Activated CD4-positive, alpha-beta T cell treated with anti-CD3 and anti-CD28 coated beads, Interleukin-2, Interleukin-6, amounts not matched to agents 100 ng/mL and 50 ng/mL, durations not matched to agents 16 hours and 8 hours (primary cell): ENCODE measurements at places on chromosomes 5 and 9.

DNA sequence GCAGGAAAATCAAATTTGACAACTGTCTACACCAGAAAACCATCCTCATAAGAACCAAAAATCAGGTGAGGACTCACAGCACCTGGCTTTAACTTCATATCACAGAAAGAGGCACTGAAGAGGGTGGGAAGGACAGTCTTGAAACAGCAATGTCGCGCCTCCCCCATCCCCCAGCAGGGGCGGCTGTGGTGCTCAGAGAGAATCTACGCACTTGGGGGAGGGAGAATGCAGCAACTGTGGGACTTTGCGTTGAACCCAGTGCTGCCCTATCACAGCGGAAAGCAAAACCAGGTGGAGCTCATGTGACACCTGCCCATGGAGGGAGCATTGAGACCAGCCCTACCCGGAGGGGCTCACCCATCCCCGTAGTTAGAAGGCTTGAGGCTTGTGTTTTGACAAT, 191.8 kb downstream of the MSX2 start:
- no peak for DNase-seq

GRCh38 chr5:68730220-68730978, 363.4 kb upstream of the SLC30A5 start:
- DNase-seq, result no peak

- DNase-seq, result peak; percentile 18
These were observed 157.6 kb downstream of the CD180 start for GRCh38 chr5:67038817-67039603.

- DNase-seq, result no peak
These were observed 372.4 kb downstream of the SEMA5A start for GRCh38 chr5:9173281-9174048.

- DNase-seq, result no peak
These were observed 16.5 kb upstream of the ADRB2 start for GRCh38 chr5:148809781-148810524.

DNA sequence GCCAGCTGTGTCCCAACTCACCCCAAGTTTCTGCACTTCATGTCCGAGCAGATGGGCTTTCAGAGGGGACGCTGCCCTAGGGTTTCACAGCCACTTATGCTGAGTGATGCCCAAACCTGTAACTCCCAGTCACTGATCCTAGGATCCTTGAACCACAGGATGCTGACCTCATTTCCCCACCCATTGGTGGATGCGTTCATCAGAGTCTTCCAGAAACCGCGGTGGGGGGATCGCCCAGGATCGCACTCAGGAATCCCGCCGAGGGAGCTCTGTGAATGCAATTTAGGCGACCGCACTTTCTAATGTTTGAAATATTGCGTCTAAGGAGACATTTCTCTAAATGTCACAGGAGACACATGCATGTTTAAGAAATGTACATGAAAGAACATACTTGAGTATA, 212.3 kb upstream of the IRX4 start:
- no peak for DNase-seq

- DNase-seq, result no peak
These were observed 15.1 kb downstream of the MAPKAP1 start for GRCh38 chr9:125691869-125692268.

- no peak for DNase-seq
These were observed 75.1 kb downstream of the AMBP start for GRCh38 chr9:114002986-114003350.

GRCh38 chr9:106878934-106879333, 16.0 kb downstream of the ZNF462 start:
- no peak for DNase-seq

GRCh38 chr5:157961176-157961575, 102.2 kb upstream of the CLINT1 start:
- no peak for DNase-seq

GRCh38 chr9:107633406-107633805, 143.8 kb upstream of the KLF4 start:
- DNase-seq, result no peak

DNA sequence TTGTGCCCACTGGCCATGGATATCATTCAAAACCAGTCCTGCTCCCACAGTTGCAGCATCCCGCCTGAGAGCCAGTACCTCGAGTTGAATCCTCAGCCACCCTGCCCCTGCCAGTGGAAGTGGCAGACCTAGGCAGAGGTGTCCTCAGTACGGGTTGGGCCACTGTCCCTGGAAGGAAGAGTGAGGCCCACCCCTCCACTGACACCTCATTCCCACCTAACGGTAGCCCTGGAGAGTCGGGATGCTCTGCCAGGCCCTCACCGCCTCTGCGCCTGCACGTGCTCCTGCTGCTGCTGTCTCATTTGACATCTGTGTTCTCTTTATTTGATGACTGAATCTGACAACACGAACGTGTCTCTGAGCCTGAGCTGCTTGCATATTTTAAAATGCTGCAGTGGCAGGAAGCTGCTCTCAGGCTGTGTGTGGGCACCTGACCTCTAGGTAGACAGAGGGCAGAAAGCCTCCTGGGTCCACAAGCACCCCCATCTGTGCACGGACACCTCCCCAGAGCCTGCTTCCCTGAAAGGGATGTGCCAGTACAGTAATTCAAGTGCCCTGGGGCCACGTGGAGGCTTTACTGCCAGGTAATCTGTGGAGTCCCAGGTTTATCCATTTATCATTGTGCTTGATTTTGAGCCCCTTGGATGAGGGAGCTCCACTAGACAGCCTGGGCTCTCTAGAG, 194.7 kb downstream of the CACNA1B start:
- no peak for DNase-seq

- no peak for DNase-seq
These were observed 132.5 kb downstream of the PPP2R2B start for GRCh38 chr5:146745931-146746577.

- no peak for DNase-seq
These were observed 14.4 kb downstream of the GLDC start for GRCh38 chr9:6631207-6631512.

DNA sequence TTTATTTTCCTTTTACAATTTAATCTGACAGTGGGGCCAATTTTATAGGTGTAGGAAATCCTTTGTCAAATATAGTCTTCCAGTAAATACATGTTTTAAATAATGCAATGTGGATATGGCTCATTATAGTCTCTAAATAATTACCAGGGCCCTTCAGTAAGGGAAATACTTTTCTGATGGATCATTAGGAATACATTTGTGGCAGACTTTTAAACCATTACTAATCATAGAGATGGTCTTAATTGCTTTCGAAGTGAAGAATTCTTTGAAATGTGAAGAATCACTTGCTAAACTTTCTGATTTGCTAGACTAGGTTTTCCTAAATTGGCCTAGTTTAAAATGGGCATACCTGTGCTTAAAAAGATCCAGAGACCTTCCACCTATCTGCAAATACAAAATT, 105.6 kb upstream of the ELL2 start:
- DNase-seq, result no peak

DNA sequence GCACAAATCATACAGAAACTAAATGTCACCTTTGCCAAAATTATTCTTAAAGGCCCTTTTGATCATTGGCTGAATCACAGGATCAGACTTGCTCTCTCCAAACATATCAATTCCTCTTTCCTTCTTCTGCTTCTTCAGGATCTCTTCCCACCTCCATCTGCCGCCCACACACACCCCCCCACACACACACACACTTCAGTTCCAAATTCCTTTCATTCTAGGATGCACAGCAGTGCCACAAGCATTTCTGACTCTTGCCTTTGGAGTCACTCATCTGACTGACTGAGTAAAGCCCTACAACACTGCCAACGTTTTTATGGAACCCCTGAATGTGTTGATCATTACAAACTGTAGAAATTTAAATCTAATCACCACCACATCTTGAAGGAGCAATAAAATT, 22.9 kb downstream of the DNAH5 start:
- DNase-seq, result no peak

DNA sequence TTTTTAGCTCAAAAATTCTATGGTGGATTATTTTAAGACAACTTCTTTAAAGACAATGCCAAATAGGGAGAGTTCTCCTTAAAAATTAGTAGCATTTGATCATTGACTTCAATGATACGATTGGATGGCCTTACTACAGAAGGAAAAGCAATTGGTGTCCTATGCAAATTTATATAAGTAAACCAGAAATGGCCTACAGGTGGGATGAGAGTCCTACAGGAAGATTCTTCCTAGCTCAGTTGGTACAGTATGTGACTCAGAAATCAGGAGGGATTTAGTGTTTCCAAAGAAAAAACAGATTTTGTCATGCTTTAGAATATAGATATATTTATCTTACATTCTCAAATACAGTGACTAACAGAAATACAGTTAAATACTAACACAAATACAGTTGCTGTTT, 6.5 kb downstream of the ANKRA2 start:
- DNase-seq, result no peak

DNA sequence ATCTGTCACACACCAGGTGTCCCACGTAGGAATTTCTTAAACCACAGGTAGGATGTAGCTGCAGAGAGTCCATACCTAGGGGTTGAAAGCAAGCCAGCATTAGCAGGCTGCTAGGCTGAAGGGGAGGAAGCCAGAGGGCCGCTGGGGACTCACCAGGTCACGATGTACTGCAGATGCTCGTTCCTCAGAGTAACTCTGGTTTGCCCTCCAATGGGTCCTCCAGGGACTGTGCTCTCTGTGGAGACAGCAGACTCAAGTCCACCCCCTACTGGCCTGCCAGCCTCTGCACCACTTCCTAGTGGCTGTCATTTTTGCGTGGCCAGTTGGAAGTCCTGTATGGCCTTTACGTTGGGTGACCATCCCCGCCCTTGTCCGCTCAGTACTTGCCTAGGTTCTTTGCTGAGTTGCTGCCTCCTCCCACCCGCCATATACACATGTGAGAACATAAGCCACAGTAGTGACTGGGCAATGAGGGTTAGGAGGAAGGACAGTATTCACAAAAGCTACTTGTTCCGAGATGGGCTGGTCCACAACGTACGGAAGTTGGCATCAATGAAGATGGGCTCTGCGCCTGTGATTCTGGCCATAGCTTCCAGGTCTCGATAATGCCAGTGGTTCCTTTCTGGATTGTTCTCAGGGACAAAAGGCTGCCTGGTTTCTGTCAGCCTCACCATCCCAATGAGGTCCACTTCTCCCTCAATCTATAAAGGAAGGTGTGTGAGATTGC, 4.1 kb downstream of the RPL7A start:
- DNase-seq, result peak; percentile 71

GRCh38 chr5:137105351-137106035, 393.6 kb downstream of the SPOCK1 start:
- no peak for DNase-seq

GRCh38 chr5:67027171-67027570, 169.4 kb downstream of the CD180 start:
- DNase-seq, result no peak

DNA sequence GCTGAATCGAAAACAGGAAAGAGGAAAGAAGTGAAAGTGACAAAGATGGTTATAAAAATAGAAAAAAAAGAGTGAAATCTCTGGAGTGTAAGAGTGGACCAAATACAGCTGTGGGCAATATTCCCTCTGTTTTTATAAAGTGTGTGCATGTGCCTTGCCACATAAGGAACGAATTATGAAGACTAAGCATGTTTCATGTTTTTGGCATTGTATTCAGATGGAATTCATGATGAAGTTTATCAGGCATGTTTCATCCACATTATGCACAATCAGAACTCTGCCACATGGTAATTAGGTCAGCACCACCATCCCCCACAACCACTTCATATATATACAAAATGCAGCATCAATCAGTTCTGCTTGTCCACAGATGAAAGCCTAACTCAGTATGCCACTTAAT, 348.0 kb downstream of the ZNF608 start:
- no peak for DNase-seq

GRCh38 chr9:109193974-109194556, 27.0 kb upstream of the FRRS1L start:
- DNase-seq, result no peak

GRCh38 chr5:26326153-26326759, 712.1 kb downstream of the CDH9 start:
- DNase-seq, result no peak

DNA sequence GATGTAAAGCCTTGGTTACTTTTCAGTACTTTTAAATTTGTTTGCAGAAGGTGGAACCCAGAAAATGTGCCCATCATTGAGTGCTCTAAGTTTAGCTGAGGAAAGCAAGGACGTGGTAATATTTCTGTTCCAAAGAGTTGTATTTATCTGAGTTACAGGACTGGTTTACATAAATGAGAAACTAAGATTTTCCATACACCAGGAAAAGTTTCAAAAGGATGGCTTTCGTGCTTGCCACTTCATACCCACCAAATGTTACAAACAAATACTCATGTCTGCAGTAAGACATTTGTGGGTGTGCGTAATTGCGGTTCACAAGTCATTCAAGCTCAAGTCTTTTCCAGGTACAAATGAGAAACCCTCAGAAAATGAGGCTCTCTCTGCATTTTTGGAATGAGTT, 68.1 kb downstream of the CWC27 start:
- no peak for DNase-seq

GRCh38 chr9:135048758-135049444, 38.6 kb upstream of the OLFM1 start:
- no peak for DNase-seq
